Brain pericyte (primary cell): ENCODE measurements at places on chromosomes 12 and 14.

- DNase-seq = peak; percentile 95
Observed at GRCh38 chr12:87756111-87756510, 273.1 kb downstream of the C12orf50 start.

GRCh38 chr14:57632649-57633048 is 139.0 kb upstream of the CCDC198 start:
- no peak for DNase-seq

GRCh38 chr12:129873111-129873832 is 30.6 kb downstream of the TMEM132D start:
- no peak for DNase-seq

GRCh38 chr12:104695453-104696148 is 238.9 kb downstream of the CHST11 start:
- peak; percentile 87 for DNase-seq

DNA sequence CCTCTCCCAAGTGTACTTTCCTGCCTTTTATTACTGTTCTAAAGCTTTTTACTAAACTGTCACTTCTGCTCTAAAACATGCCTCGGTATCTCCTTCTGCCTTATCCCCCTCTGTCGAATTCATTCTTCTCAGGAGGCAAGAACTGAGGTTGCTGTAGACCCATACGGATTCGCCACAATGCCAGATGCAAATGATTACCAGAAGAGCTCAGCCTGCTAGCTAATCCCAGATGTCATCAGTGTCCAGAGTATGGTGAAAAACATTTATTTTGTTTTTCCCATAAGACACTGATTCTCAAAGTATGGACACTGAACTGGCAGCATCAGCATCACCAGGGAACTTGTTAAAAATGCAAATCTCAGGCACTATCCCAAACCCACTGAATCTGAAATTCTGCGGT is 359.3 kb downstream of the TMTC2 start:
- no peak for DNase-seq

- DNase-seq = peak; percentile 82
Observed at GRCh38 chr12:6873094-6874014, at the start of gene SPSB2. TSS of gene SPSB2 (minus strand) at chr12:6873303. CDS start at chr12:6872901, 402 bp downstream.

DNA sequence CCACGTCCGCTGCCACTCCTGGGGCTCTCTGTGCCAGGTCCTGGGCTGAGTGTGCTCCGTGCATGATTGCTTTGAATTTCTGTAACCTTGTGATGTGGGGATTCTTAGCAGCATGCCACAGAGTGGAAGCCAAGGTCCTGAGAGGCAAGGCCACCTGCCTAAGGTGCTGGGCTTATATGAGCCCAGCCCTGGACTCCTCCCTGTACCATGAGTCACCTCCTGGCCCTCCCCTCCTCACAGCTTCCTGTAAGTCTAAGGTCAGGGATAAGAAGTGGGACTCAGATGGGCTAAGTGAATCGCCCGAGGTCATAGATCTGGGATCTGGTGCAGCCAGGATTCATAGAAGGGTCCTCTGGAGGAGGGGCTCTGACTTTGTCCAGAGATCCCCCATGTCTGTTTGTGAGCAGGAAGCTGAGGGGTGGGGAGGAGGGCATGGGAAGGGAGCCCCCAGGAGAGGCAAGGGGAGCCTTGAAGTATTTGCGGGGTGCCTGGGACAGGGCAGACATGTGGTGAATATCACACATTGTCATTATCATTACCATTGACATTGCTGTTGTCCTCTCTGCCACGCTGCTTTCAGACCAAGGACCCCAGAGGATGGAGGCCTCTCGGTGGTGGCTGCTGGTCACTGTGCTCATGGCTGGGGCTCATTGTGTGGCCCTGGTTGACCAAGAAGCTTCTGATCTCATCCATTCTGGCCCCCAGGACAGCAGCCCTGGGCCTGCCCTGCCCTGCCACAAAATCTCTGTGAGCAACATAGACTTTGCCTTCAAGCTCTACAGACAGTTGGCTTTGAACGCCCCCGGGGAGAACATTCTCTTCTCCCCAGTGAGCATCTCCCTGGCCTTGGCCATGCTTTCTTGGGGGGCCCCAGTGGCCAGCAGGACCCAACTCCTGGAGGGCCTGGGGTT is 28.8 kb downstream of the SERPINA3 start:
- no peak for DNase-seq

DNA sequence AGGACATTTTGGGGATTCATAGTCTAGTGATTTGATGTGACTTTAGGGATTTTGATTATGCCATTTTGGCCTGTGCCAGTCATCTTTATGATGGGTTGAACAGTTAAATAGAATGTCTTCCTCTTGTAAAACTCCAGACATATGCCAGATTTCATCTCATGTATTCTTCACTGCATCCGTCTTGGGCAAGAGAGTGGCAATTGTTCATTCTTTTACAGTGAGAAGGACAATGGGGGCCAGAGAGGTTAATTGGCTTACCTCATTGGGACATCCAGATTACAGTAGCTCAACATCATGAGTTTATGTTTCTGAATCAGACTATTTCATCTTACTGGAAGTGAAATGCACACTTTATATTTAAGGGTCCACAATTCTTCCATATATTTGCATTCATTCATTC is 108.2 kb upstream of the SLC38A2 start:
- DNase-seq = no peak

GRCh38 chr12:68506619-68507018 is 104.1 kb upstream of the RAP1B start:
- no peak for DNase-seq

GRCh38 chr12:71270057-71270456 is 112.3 kb upstream of the TSPAN8 start:
- no peak for DNase-seq

DNA sequence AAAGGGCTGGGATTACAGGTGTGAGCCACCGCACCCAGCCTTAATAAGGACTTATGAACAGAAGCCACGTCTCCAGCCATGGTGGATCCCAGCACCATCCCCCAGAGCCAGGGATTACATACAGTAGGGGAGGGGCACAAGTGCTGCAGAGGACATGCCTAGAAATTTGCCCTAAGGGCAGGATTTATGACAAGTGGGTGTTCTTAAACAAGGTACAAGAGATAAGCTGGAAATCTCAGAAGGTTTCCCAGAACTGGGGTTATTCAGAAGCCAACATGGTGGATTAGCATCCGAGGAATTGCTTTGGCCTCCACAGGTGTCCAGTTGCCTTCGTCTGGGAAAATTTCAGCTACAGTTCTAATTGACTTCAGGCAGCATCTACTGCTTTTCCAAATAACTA is 114.4 kb upstream of the EGLN3 start:
- no peak for DNase-seq

DNA sequence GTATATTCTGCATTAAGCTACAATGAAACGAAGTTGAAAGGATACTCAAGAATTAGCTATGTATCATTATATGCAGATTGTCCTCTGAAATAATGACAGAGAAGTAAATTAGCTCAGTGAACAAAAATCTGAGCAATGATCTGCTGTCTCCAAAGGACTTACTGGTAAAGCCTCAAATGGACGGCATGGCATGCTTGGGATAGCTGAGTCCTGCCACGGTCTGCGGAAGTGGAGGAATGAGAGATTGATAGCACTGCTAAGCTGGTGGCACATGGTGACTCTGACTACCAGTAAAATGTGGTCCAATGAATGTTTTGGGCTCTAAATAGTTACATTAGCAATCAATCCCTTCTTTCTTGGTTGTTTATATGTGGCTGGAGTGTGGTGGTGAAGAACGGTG is 3.7 kb upstream of the DENND5B start:
- no peak for DNase-seq

GRCh38 chr12:121787063-121788025 is 6.1 kb downstream of the RHOF start:
- no peak for DNase-seq

DNA sequence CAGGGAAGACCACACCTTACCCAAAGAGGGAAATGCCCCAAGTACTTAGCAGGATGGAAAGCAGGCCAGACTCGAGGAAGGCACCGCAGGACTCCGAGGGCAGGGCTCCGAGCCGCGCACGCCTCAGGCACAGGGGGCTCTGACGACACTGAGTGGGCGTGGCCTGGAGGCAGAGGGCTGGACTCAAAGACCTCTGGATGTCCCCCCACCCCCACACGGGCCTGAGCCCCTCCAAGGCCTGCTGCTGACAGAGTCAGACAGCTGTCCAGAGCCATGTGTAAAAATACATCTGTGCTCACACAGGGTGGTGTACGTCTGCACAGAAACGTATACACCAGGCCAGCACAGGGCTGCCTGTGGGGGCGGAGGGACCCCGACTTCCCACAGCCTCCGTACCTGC is 1.4 kb downstream of the AKT1 start:
- DNase-seq = peak; percentile 51

- DNase-seq = no peak
Observed at GRCh38 chr14:24513009-24513408, 4.9 kb upstream of the CMA1 start.

DNA sequence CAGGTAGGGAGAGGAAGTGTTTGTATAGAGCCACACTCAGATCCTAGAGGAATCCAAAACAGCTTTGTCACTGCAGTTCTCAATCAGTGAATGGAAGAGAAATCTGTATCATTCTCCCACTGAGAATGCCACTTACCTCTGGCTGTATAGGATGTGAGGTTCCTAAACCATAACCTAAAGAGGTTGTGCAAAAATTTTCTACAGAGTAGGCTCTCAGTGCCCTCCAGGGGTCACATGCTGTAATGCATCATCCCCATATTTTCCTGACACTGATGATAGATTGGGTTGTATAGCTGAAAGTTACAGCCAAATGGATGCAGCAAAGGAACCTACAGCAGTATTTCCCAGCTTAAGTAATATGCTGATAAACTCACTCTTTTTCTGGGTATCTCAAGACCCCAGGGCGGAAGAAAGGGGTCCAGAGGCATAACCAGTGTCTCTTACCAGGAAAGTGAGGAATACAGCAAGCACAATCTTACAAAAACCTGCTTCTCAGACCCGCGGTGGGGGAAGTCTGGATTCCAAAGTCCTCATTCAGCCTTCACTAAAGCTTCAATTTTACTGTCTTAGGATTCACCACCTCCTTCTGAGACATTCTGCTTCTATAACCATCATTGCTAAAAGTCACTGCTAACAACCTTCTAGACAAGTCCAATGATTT is 3.8 kb downstream of the BCDIN3D start:
- DNase-seq = no peak

DNA sequence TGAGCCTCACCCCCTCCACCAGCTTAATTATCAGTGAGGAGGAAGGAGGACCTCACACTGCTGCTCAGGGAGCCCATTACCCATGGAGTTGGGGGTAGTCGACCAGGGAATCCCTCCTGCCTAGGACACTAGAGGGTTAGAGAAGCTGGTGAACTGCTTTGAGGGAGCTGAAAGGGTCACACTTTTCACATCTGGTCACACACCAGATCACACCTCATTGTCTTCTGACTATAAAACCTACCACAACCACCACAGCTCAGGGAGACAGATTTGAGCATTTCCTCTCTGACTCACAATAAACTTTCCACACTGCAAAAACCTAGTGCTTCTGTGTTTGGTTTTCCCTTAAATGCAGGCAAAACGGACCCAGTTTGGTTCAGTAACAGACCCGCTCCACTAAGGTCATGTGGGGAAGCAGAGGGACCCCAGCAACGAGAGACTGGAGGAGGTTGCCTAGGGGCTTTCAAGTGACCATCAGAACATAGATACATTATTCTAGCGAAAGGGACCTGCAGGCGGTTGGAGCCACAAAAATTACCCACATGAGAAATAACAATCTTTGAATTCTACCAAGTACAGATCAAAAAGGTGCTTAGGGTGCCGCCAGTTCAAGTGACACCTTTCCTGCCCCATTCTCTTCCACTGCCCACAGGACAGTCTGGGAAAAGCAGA is 151.4 kb upstream of the AVPR1A start:
- no peak for DNase-seq

GRCh38 chr12:13947276-13947946 is 34.0 kb downstream of the GRIN2B start:
- no peak for DNase-seq

DNA sequence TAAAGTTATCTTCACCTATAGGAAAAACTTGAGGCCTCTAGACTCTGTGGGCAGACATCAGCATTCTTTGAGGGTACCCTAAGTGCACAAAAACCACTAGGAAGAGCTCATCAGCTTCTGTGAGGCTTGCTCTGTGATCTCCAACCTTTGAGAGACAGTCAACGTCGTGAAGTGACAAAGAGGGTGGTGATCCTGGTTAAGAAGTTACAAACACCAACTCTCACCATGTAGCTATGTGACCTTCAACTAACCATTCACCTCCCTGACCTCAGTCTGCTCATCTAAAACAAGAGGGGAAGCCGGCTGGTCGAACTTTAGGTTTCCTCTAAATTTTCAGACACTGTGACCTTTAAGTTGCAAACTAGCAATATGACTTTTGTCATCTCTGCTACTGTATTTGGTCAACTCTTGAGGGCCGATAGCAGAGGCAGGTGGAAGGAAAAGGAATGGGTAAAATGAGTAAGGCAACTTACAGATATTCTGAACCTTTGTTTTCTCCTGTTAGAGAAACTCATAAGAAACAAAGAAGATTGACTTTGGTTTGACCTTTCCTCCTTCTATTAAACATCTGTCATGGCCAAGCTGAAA is 103.2 kb upstream of the PARP11 start:
- no peak for DNase-seq

GRCh38 chr12:59115526-59115925 is 195.2 kb upstream of the LRIG3 start:
- DNase-seq = no peak

- no peak for DNase-seq
Observed at GRCh38 chr12:4228122-4228580, 45.4 kb upstream of the CCND2 start.

GRCh38 chr12:122878780-122879612 is 16.9 kb downstream of the VPS37B start:
- no peak for DNase-seq

DNA sequence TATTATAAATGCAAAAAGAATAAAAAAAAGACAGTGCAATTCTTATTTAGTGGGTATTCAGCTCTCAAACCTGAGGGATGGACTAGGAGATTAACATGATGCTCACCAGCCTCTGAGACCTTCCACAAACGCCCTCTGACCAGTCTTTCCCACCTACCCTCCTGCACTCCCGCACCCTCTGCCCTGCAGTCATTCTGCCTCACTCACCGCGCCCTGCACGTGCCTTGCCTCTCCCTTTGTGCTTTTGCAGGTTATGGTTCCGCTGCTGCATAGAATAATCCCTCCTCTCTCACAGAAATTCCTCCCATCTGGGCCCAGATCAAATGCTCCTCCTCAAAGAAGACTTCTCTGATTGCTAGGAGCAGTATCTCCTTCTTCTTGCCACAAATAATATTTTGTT is 28.5 kb upstream of the TMCC3 start:
- DNase-seq = no peak

GRCh38 chr14:73342670-73343069 is 105.4 kb downstream of the PAPLN start:
- DNase-seq = no peak

DNA sequence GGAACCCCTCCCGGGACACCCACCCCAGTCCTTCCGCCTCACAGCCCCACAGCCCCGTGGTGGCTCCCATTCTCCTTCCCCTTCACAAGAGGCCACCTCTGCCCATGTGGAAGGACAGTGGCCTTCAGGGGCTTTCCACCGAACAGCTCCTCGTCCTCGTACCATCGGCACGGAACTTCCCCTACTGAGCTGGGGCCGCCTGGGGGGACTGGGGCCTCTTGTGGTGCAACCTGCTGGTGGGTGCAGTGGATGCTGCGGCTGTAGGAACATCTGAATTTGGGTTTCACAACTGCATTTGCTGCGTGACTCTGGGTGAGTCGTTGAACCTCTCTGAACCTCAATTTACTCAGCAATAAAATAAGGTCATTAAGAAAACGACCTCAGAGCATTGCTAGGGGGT is 50.9 kb downstream of the RFLNA start:
- DNase-seq = no peak

GRCh38 chr14:29030970-29031369 is 264.4 kb downstream of the FOXG1 start:
- DNase-seq = no peak

- DNase-seq = no peak
Observed at GRCh38 chr12:8658346-8658745, 4.3 kb downstream of the MFAP5 start.

GRCh38 chr12:25811656-25812126 is 146.8 kb upstream of the RASSF8 start:
- DNase-seq = no peak
